Neural crest cell (in vitro differentiated cells): ENCODE measurements at places on chromosomes 12 and 14. TPM values are rescaled to one million over a fixed set of nuclear protein-coding genes. Genes with fewer than 3 reads are reported as not detected.

- no peak overlapping the region for H3K4me3 ChIP-seq
- H3K27ac ChIP-seq = no peak overlapping the region
These were observed 34.1 kb upstream of the TUBA1C start for GRCh38 chr12:49230805-49231194.

- H3K4me1 ChIP-seq = peaks cover 20% of the 10 kb centered on the region
- no peaks in the 10 kb centered on the region for H3K36me3 ChIP-seq
- peaks cover 55% of the 10 kb centered on the region for H3K27me3 ChIP-seq
- no peak overlapping the region for H3K4me3 ChIP-seq
These were observed 377.3 kb downstream of the EMP1 start for GRCh38 chr12:13573698-13574321.

DNA sequence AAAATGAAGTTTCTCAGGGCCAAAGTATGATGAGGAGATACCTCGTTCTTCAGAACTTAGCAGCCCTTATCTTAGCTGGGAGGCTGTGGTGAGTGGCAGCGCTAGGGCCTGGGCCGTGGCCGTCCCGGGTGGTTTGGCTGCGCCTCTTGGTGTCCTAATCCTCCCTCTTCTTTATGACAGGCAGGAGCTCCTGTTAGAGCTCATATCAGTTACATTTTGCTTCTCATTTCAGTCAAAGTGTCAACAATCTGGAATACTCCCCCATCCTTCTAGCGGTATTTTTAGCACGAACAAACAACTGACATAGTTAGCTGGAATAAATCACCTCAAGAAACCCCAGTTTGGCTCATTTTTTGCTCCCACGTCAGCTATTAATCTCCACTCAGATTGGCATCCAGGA lies 188.8 kb downstream of the TTC7B start:
- H3K27ac ChIP-seq = no peak overlapping the region
- H3K36me3 ChIP-seq = peaks cover 9% of the 10 kb centered on the region
- H3K4me1 ChIP-seq = peaks cover 42% of the 10 kb centered on the region
- no peak for DNase-seq

The ZNF839 gene
- 15.9 and 16.1 TPM in 2 replicates for total RNA-seq

The ZNF891 gene
- total RNA-seq = 3.9 and 4.2 TPM in 2 replicates

- H3K27me3 ChIP-seq = no peaks in the 10 kb centered on the region
- H3K27ac ChIP-seq = no peak overlapping the region
- H3K4me1 ChIP-seq = peaks cover 19% of the 10 kb centered on the region
- H3K4me3 ChIP-seq = no peak overlapping the region
These were observed 132.8 kb upstream of the CPM start for GRCh38 chr12:69065775-69066174.

DNA sequence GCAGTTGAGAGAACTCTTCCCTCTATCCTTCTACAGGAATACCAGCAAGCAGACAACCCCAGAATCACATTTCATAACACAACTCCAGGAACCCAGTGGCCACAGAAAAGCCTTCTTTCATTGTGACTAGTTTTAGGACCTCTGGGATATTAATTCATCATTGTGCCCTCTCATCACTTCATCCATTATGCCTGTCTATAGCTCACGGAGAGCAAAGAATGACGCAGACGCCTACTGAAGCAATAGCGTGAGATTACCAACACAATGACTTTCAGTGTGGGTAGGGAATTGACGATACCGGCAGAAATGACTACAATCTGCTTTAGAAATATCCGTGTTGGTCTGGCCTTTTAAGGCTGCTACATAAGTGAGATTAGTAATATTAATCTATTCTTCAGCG lies 158.1 kb upstream of the FOXG1 start:
- peaks cover 3% of the 10 kb centered on the region for H3K27me3 ChIP-seq
- H3K36me3 ChIP-seq = no peaks in the 10 kb centered on the region
- peak overlapping the region; percentile 55 for H3K4me3 ChIP-seq
- peaks cover 14% of the 10 kb centered on the region for H3K4me1 ChIP-seq
- DNase-seq = no peak
